Left lung (tissue), 14 donors: ENCODE measurements at places on chromosomes 5 and 9. TPM values are rescaled to one million over a fixed set of nuclear protein-coding genes. Genes with fewer than 3 reads are reported as not detected.

- peak overlapping the region; percentile 42 for H3K27ac ChIP-seq
- peaks cover 71% of the 10 kb centered on the region for H3K4me1 ChIP-seq
- DNase-seq: no peak
- H3K36me3 ChIP-seq: peaks cover 89% of the 10 kb centered on the region
- no peaks in the 10 kb centered on the region for H3K27me3 ChIP-seq
- H3K4me3 ChIP-seq: no peak overlapping the region
Observed at GRCh38 chr5:1476967-1477310, 31.7 kb upstream of the SLC6A3 start.

- H3K36me3 ChIP-seq: no peaks in the 10 kb centered on the region
- H3K4me3 ChIP-seq: peak overlapping the region; percentile 22
- H3K27me3 ChIP-seq: peaks cover 76% of the 10 kb centered on the region
- no peaks in the 10 kb centered on the region for H3K4me1 ChIP-seq
Observed at GRCh38 chr5:53381-54174, 38.4 kb upstream of the PLEKHG4B start.

DNA sequence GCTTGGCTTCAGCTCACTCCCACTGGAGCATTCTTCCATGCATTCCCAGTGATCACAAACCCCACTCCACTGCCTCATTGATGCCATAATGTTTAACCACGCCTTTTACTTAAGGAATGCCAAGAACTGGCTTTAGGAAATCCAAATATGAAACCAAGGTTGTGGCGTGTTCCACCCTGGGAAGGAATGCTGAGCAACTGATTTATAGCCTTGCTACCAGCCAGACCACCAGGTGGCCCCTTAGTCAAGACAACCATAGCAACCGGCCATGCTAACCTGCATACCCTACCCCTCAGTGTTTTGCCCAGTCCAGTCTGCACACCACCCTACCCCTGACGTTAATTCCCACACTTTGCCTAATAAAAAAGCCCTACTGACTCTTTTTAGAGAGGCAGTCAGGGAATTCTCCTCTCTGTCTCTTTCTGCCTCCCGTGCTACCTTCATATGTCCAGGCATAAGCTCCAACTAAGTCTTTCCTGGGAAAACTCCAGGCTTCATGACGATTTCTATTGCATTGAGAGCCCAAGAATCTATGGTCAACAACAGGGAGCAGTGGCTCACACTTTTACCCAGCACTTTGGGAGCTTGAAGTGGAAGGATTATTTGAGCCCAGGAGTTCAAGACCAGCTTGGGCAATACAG lies 27.0 kb upstream of the PRRC2B start:
- H3K27ac ChIP-seq: no peak overlapping the region
- DNase-seq: peak; percentile 60
- H3K36me3 ChIP-seq: no peaks in the 10 kb centered on the region
- H3K4me1 ChIP-seq: no peaks in the 10 kb centered on the region
- H3K27me3 ChIP-seq: no peaks in the 10 kb centered on the region

GRCh38 chr5:179533024-179533423 lies 17.3 kb upstream of the RUFY1 start:
- H3K4me3 ChIP-seq: no peak overlapping the region
- peaks cover 16% of the 10 kb centered on the region for H3K4me1 ChIP-seq
- no peak overlapping the region for H3K27ac ChIP-seq
- no peaks in the 10 kb centered on the region for H3K27me3 ChIP-seq
- no peaks in the 10 kb centered on the region for H3K36me3 ChIP-seq

- no peak overlapping the region for H3K4me3 ChIP-seq
- no peaks in the 10 kb centered on the region for H3K27me3 ChIP-seq
Observed at GRCh38 chr5:54088081-54088480, 222.3 kb downstream of the ARL15 start.

DNA sequence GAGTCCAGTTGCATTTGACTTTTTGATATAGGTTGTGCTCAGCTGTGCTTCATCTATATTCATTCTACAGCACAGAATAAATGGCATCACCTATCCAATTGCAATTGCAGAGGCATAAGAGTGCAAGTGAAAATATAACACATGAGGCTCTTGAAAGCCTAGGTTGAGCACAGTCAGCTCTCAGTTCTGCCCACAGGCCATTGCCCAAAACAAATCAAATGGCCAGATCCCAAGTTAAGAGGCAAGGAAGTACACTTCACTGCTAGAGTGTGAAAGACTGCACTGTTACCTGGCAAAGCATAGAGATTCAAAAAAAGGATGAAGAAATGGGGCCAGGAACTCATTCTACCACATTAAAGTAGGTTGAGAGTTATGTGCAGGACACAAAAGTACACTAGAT lies 305.5 kb upstream of the SEMA6A start:
- no peak overlapping the region for H3K27ac ChIP-seq
- no peaks in the 10 kb centered on the region for H3K36me3 ChIP-seq
- no peak overlapping the region for H3K4me3 ChIP-seq
- no peak for DNase-seq
- peaks cover under 1% of the 10 kb centered on the region for H3K27me3 ChIP-seq

GRCh38 chr5:65247594-65247993 lies 234.1 kb downstream of the ADAMTS6 start:
- no peak overlapping the region for H3K27ac ChIP-seq
- H3K27me3 ChIP-seq: no peaks in the 10 kb centered on the region
- no peaks in the 10 kb centered on the region for H3K4me1 ChIP-seq
- H3K4me3 ChIP-seq: no peak overlapping the region
- H3K36me3 ChIP-seq: no peaks in the 10 kb centered on the region

DNA sequence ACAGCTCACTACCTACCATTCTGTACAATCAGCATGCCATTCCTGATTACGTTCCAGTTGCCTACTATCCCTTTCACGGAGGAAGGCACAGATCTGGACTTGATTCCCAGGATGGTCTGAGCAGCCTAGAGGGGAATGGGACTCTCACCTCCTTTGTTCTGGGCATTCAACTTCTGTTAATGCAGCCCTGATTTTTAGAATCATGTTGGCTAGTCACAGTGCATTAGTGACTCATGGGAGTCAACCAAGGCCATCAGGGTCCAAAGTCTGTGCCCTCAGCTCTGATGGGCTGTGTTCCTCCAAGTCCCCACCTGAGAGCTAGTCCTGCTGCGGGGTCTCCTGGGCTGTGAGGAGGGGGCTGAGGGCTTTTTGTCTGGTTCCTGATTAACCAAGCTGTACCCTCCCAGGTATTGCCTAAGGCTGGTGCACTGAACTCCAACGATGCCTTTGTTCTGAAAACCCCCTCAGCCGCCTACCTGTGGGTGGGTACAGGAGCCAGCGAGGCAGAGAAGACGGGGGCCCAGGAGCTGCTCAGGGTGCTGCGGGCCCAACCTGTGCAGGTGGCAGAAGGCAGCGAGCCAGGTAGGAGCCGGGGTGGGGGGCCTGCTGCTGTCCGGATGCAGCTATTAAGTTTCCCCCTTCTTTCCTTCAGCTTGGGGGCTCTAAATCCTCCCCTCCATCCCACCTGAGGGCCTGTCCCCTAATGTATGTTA lies 43.0 kb downstream of the STOM start:
- peak overlapping the region; percentile 85 for H3K27ac ChIP-seq
- H3K27me3 ChIP-seq: no peaks in the 10 kb centered on the region
- no peak overlapping the region for H3K4me3 ChIP-seq
- H3K36me3 ChIP-seq: no peaks in the 10 kb centered on the region
- no peak for DNase-seq
- peaks cover 6% of the 10 kb centered on the region for H3K4me1 ChIP-seq

DNA sequence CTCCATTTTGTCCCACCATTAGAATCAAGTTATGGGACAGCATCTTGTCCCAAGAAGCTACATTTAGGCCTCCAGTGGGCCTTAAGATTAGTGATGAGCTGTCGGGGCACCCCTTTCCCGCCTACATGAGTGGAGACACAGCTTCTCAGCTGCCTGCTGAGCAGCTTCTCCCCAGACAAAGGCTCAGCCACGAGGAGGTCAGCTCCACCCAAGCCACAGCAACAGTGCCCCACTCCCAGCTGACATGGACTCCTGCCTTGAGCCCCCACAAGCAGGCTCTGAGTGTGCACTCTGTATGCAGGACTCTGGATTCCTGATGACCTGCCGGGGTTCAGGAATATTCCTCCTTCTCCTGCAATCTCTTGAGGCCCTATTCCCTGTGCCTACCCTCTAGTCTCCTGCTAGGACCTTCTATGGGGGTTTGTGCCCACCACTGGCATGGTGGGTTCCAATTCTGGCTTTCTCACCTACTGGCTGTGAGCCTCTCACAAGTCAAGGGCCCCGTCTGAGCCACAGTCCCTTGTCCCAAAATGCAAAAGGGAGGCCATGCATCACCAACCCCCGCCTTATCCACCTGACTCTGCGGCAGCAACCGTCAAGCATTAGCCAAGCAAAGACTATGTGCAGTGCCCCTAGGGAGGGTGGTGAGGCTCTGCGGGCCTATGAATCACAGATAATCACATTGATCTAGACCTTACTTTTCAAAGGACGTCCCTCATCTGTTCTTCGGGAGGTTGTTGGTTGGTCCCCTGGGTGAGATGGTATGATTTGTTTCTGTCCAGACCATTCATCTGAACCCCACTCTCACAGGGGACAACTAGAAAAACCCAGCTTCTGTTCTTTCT lies 269.1 kb downstream of the MED10 start:
- H3K27me3 ChIP-seq: no peaks in the 10 kb centered on the region
- no peaks in the 10 kb centered on the region for H3K4me1 ChIP-seq
- no peak overlapping the region for H3K4me3 ChIP-seq
- no peaks in the 10 kb centered on the region for H3K36me3 ChIP-seq
- no peak for DNase-seq
- H3K27ac ChIP-seq: no peak overlapping the region

DNA sequence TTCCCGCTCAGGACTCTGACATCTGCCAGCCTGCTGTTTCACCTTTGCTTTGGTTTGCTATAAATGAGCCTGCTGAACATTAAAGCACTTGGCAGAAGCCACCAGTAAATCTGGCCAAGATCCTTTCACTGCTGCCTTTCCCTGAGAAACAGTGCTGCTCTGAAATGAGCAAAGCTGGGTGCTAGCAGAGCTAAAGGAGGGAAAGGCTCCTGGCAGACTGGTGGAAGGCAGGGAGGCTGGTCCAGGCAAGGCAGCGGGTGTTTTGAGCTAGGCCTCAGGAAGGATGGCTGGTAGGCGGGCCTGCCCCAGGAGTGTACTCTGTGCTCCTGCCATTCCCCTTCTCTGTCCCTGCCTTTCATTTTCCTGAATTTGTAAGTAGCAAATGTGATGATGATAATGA lies 52.5 kb upstream of the PTGS1 start:
- no peak overlapping the region for H3K27ac ChIP-seq
- H3K36me3 ChIP-seq: peaks cover 49% of the 10 kb centered on the region
- no peak overlapping the region for H3K4me3 ChIP-seq
- DNase-seq: no peak
- H3K4me1 ChIP-seq: no peaks in the 10 kb centered on the region

GRCh38 chr9:128504485-128505413 lies at the start of gene GLE1:
Gene GLE1, plus strand, starts transcription at chr9:128504719. Its CDS starts 87 bp downstream, at chr9:128504806.
- no peaks in the 10 kb centered on the region for H3K36me3 ChIP-seq
- peak within 1 kb of the TSS; percentile 89 for H3K27ac ChIP-seq
- peak within 1 kb of the TSS; percentile 97 for H3K4me3 ChIP-seq
- peak; percentile 98 for DNase-seq

DNA sequence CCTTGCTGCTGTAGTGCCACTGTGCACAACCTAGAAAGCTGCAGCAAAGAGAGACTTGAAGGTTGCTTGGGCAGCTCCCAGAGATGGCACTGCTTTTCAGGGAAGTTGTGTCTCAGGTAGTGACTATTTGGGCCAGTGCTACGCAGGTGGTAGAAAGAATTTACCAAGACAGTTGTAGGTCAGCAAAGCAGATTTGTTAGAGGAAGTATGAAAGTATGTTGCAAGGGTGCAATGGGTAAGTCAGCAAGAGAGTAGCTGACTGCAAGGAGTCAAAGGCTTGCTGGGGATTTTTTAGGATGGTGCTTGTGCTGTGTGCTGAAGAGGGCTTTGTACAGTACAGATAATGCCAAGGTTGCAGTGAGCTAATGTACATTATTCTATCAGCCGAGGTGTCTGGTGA lies 33.5 kb upstream of the SPARC start:
- H3K27ac ChIP-seq: peak overlapping the region; percentile 78
- H3K4me1 ChIP-seq: peaks cover 36% of the 10 kb centered on the region
- no peaks in the 10 kb centered on the region for H3K36me3 ChIP-seq
- no peak for DNase-seq
- H3K4me3 ChIP-seq: no peak overlapping the region
- no peaks in the 10 kb centered on the region for H3K27me3 ChIP-seq

DNA sequence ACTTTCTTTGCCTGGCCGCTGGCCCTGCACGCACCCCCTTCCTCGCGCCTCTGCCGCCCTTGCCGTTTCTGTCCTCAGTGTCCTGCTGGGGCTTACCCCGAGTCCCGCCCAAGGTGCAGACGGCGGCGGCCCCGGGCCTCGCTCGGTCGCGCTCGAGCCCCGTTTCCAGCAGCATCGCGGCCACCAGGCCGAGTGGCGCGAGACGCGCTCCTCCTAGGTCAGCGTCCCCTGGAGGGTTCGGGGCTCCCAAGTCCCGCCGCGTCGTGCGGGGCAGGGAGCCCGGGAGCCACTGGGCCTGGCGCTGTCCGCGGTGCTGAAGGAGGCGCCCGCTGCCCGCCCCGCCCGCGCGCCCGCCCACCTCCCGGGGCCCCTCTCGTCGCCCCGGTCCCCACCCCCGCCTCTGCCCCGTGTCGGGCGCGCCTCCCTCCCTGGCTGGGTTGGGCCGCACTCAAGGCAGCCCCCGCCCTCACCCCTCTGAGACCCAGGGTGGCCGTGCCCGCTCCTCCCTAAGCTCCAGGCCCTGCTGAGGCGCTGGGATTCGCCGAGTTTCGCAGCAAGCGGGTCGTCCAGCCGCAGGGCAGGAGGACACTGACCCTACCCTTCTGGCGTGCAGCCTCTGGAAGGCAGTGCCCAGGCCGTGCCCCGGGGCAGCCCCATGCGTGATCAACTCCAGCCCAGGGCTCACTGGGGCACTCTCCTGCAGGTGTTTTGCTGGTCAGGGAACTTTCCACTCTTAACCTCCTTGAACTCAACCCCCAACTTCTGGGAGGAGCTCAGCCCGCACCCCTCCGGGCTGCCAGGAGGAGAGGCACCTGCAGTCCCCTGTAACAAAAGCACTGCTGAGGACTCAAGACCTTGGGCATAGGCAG lies at the start of gene LHX3:
TSS of gene LHX3 (minus strand) at position 291 of the 869 bp plus-strand sequence. CDS start at position 175, 116 bp downstream.
- no peak within 1 kb of the TSS for H3K27ac ChIP-seq
- peaks cover 58% of the 10 kb centered on the region for H3K27me3 ChIP-seq
- H3K36me3 ChIP-seq: peaks cover 26% of the 10 kb centered on the region
- no peak within 1 kb of the TSS for H3K4me3 ChIP-seq
- H3K4me1 ChIP-seq: no peaks in the 10 kb centered on the region
- peak; percentile 39 for DNase-seq

STKLD1 gene
- 0.99 TPM for total RNA-seq

PTCH1 gene
- total RNA-seq: 29.9 TPM

PCDHA8 gene
- not detected for total RNA-seq

ITGA2 gene
- total RNA-seq: 44.4 TPM

PRSS3 gene
- total RNA-seq: 0.34 TPM
